Heart right ventricle (tissue), 16 donors: ENCODE measurements at places on chromosomes 7 and 10. TPM values are rescaled to one million over a fixed set of nuclear protein-coding genes. Genes with fewer than 3 reads are reported as not detected.
A peak's percentile ranks its signal among the peaks of the same experiment; 100 is the strongest.

MMD2 gene
- not detected for total RNA-seq

EGFR gene
- total RNA-seq = 11.2 TPM

CCL24 gene
- not detected for total RNA-seq

PILRA gene
- total RNA-seq = 1.9 TPM

GNG11 gene
- total RNA-seq = 10.6 TPM

SORCS1 gene
- total RNA-seq = 2.1 TPM

LIPF gene
- total RNA-seq = not detected

- no peak overlapping the region for H3K27ac ChIP-seq
- H3K27me3 ChIP-seq = no peaks in the 10 kb centered on the region
- H3K36me3 ChIP-seq = no peaks in the 10 kb centered on the region
- no peaks in the 10 kb centered on the region for H3K4me1 ChIP-seq
Observed at GRCh38 chr10:13247246-13247645, 13.1 kb upstream of the UCMA start.

- no peaks in the 10 kb centered on the region for H3K36me3 ChIP-seq
- DNase-seq = no peak
- H3K27me3 ChIP-seq = no peaks in the 10 kb centered on the region
Observed at GRCh38 chr10:34141032-34141680, 673.9 kb downstream of the PARD3 start.

DNA sequence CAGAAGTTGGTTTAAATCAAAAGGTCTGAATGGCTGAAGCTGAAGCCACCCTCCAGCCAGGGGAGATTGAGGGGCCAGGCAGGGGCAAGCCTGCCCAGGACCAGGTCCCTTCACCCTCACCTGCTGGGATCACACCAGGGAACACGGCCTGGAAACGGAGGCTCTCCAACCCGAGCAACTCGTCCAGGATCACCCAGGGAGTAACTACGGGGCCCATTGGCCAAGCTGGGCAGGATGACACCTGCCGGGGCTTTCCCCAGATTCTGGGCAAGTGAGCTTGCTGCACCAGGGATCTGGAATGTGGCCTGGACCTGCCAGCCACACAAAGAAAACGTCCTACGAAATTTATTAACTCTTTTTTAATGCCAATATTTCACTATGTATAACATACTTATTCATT lies 30.4 kb upstream of the PPP2R2D start:
- no peak overlapping the region for H3K27ac ChIP-seq
- H3K4me3 ChIP-seq = no peak overlapping the region
- no peak for DNase-seq

- H3K27me3 ChIP-seq = no peaks in the 10 kb centered on the region
- peak; percentile 79 for DNase-seq
- peaks cover 21% of the 10 kb centered on the region for H3K4me1 ChIP-seq
- peak overlapping the region; percentile 85 for H3K27ac ChIP-seq
Observed at GRCh38 chr10:29409241-29410054, 120.6 kb downstream of the LYZL1 start.

- H3K27me3 ChIP-seq = no peaks in the 10 kb centered on the region
- no peak overlapping the region for H3K27ac ChIP-seq
- H3K36me3 ChIP-seq = no peaks in the 10 kb centered on the region
- peaks cover 11% of the 10 kb centered on the region for H3K4me1 ChIP-seq
- H3K4me3 ChIP-seq = no peak overlapping the region
Observed at GRCh38 chr7:10268034-10268433, 705.6 kb upstream of the PHF14 start.

DNA sequence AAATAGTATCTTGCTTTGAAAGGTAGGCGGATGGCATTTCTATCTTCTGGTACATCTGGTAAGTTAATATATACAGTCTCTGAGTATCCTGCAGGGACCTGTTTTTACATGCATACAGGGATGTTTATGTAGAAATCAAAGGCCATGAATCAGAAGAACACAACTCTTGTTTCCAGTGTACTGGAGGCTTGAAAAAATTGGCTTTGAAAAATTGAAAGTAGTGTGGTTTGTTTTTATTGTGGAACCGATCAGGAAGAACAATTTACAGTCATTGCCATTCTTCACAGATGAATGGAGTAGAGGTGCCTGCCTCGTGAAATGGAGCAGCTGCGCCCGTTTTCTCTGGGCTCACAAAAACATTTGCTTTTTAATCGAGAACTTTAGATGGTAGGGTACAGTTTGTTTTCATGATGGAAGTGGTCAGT lies 54.0 kb upstream of the RPA3 start:
- no peak overlapping the region for H3K27ac ChIP-seq
- no peak for DNase-seq
- H3K4me3 ChIP-seq = no peak overlapping the region
- no peaks in the 10 kb centered on the region for H3K36me3 ChIP-seq
- no peaks in the 10 kb centered on the region for H3K4me1 ChIP-seq
- no peaks in the 10 kb centered on the region for H3K27me3 ChIP-seq

DNA sequence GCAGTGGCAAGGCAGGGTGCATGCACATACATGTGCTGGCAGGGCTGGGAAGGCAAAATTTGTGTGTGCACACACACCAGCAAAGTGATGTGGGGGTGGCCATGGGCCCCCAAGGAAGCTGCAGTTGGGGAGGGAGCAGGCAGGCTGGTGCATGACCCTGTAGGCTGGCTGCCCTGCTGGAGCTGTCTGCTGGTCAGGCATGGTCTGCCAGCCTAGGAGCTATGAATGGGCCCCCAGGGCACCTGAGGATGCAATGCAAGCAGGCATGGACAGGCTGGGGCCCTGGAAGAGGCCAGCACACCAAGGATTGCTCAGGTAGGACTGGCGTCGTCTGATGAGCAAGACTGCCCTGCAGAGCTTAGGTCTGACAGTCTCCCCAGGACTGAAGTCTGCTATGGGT lies 18.2 kb upstream of the PPP1R3A start:
- DNase-seq = no peak
- H3K4me3 ChIP-seq = no peak overlapping the region
- H3K27ac ChIP-seq = no peak overlapping the region
- no peaks in the 10 kb centered on the region for H3K4me1 ChIP-seq

- no peak overlapping the region for H3K27ac ChIP-seq
- H3K4me3 ChIP-seq = no peak overlapping the region
- no peak for DNase-seq
- no peaks in the 10 kb centered on the region for H3K4me1 ChIP-seq
- H3K27me3 ChIP-seq = no peaks in the 10 kb centered on the region
Observed at GRCh38 chr10:35545878-35546590, 59.1 kb upstream of the GJD4 start.

GRCh38 chr7:124570558-124570957 lies 195.0 kb downstream of the GPR37 start:
- no peaks in the 10 kb centered on the region for H3K27me3 ChIP-seq
- DNase-seq = no peak
- H3K27ac ChIP-seq = no peak overlapping the region
- no peaks in the 10 kb centered on the region for H3K4me1 ChIP-seq
- H3K4me3 ChIP-seq = no peak overlapping the region

- no peak overlapping the region for H3K27ac ChIP-seq
- peak; percentile 67 for DNase-seq
- H3K4me3 ChIP-seq = no peak overlapping the region
- H3K4me1 ChIP-seq = no peaks in the 10 kb centered on the region
Observed at GRCh38 chr10:118241229-118242137, 100.6 kb downstream of the FAM204A start.

DNA sequence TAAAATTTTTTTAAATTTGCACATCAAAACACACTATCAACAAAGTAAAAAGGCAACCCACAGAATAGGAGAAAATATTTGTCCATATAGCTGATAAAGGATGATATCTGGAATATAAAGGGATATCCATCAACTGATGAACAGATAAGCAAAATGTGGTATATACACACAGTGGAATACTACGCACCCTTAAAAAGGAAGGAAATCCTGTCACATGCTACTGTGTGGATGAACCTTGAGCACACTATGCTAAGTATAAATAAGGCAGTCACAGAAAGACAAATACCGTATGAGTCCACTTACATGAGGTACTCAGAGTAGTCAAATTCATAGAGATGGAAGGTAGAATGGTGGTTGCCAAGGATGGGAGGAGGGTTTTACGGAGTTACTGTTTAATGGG lies 37.7 kb downstream of the ARHGAP19 start:
- peaks cover 6% of the 10 kb centered on the region for H3K4me1 ChIP-seq
- no peak for DNase-seq
- no peak overlapping the region for H3K27ac ChIP-seq
- peaks cover 11% of the 10 kb centered on the region for H3K36me3 ChIP-seq
- no peaks in the 10 kb centered on the region for H3K27me3 ChIP-seq

DNA sequence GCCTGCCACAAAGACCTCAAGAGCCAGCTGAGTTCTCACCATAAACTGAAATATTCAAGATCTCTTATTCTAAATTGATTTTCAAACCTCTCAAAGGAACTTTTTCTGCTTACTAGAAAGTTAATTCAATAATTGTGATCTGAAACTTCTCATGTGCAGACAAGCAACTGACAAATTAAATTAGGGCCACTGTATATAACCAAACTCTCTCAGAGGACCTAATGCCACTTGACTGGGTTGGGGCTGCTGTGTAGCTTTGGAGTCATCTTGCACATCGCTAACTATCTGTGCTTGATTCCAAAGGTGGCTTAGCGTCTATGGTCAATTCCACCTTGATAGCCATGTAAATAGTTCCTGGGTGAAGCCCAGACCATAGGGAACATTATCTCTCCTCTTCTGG lies 345.2 kb downstream of the GPR37 start:
- H3K4me3 ChIP-seq = no peak overlapping the region
- H3K27ac ChIP-seq = no peak overlapping the region
- DNase-seq = no peak
- H3K4me1 ChIP-seq = no peaks in the 10 kb centered on the region
- H3K27me3 ChIP-seq = no peaks in the 10 kb centered on the region

DNA sequence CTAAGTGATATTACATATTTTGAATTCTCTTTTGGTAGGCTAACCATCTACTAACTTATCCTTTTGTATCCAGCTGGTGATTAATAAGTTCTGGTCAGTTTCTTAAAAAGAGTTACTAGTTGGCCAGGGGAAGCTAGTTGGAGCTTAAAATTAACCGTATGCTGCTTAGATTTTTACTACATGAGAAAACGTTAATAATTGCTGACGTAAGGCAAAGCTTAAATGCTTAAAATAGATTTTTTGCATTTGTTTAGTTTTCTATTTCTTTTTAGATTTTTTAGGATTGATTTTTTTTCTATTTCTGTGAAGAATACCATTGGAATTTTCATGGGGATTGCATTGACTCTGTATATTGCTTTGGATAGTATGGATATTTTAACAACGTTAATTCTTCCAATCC lies 32.6 kb downstream of the CCDC172 start:
- H3K4me3 ChIP-seq = no peak overlapping the region
- H3K36me3 ChIP-seq = no peaks in the 10 kb centered on the region
- H3K27me3 ChIP-seq = no peaks in the 10 kb centered on the region
- DNase-seq = no peak
- no peak overlapping the region for H3K27ac ChIP-seq

DNA sequence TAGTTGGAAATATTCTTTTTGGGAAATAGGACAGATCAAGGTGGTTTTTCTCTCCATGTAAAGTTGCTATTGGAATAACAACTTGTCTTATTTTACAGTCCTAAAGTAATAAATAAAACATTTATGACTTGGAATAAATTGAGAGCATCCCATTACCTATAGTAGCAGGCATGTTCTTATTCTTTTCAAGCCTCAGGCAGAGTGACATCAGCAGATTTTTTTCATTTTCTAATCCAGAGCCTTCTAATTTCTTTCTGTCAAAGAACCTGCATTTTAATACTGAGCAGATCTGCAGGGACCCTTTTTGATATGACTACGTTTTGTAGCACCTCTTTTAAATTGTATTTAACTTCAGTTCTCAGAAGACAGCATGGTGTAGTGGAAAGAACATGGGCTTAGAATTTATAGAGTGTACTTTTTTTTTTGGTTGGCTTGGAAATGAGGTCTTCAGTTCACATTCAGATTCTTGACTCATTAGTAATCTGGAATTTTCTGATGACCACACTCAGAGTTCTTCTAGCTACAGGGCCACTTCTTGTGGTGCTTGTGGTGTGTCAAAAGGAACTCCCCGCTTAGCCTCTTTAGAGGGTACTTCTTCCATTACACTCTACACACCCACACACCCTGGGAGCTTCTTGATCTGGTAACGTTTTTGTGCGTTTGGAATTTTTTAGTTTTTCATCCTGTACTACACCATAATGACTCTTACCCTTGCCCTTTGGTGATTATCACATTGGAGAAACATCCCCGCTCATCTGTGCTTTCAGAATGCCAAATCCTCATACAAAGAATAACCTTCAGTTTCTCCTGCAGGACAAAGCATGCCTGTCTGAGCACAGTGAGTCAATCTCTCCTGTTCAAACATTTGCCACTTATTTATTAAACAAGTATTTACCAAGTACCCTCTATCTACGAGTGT lies 34.6 kb downstream of the AGK start:
- no peak overlapping the region for H3K27ac ChIP-seq

- no peaks in the 10 kb centered on the region for H3K27me3 ChIP-seq
- no peaks in the 10 kb centered on the region for H3K36me3 ChIP-seq
- H3K4me1 ChIP-seq = no peaks in the 10 kb centered on the region
- H3K27ac ChIP-seq = no peak overlapping the region
- DNase-seq = no peak
Observed at GRCh38 chr7:83574616-83575015, 74.3 kb downstream of the SEMA3E start.
